ENCODE measurements at places on chromosomes 6 and 20.
A peak's percentile ranks its signal among the peaks of the same experiment; 100 is the strongest.

GRCh38 chr6:8113131-8113654 lies 10.8 kb upstream of the EEF1E1 start:
- DNase-seq = no peak

DNA sequence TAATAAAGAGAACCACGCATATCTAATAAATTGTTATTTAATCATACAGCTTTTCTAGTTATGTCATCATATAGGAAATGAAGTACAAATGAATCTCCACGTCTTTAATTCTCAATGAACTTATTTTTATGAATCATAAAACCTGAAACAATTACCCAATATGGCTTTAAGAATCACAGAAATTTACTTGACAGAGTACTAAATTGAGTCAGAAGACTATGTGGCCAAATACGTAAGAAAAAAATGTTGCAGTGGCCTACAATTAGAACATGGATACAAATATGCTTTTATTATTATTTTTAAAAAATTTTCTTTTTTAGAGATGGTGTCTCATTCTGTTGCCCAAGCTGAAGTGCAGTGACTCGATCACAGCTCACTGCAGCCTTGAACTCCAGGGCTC lies 584.7 kb upstream of the SLC35B3 start:
- no peak for DNase-seq

DNA sequence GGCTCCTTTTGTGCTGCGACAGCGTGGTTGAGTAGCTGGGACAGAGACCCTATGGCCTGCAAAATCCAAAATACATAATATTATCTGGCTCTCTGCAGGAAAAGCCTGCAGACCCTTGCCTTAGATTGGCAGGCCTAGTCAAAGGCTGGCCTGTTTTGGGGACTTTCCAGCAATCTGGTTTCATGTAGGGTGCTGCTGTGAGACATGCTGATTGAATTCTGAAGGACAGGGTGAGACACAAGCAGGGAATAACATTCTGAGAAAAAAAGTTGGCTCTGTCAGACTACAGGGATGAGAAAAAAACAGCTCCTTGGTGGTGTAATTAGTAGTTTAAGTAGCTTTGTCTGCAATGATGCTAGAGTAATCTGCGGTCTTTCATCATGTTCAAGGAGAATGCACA lies 402.7 kb upstream of the AGPAT4 start:
- no peak for DNase-seq

DNA sequence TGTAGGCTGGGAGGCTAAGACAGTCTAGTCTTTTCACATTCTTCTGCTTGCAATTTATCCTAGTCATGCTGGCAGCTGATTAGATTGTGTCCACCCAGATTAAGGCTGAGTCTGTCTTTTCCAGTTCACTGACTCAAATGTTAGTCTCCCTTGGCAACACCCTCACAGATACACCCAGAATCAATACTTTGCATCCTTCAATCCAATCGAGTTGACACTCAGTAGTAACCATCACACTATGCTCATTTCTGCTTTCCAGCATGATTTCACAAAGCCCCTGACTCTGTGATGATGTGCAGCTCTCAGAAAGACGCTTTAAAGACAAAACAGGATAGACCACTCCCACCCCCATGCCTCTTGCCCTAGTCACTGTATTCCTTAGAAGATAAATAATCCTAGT lies 693.0 kb downstream of the HTR1B start:
- peak; percentile 88 for DNase-seq

DNA sequence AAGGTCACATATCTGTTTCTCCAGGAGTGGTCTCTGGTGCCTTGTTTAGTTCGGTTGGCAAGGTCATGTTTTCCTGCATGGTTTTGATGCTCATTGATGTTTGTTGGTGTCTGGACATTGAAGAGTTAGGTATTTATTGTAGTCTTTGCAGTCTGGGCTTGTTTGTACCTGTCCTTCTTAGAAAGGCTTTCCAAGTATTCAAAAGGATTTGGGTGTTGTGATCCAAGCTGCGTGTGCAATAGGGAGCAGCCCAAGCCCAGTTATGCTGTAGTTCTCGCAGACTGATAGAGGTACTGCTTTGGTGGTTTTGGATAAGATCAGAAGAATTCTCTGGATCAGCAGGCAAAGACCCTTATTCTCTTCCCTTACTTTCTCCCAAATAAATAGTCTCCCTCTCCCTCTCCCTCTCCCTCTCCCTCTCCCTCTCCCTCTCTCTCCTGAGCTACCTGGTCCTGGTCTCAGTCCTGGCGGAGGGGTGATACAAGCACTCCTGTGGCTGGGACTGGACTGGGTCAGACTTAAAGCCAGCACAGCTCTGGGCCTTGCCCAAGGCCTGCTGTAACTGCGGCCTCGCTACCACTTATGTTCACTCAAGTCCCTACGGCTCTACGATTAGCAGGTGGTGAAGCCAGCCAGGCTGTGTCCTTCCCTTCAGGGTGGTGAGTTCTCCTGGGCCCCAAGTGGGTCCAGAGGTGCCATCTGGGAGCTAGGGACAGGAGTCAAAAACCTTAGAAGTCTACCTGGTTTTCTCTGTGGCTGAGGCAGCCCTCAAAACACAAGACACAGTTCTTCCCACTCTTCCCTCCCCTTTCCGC lies 27.3 kb upstream of the GRM4 start:
- DNase-seq = no peak

DNA sequence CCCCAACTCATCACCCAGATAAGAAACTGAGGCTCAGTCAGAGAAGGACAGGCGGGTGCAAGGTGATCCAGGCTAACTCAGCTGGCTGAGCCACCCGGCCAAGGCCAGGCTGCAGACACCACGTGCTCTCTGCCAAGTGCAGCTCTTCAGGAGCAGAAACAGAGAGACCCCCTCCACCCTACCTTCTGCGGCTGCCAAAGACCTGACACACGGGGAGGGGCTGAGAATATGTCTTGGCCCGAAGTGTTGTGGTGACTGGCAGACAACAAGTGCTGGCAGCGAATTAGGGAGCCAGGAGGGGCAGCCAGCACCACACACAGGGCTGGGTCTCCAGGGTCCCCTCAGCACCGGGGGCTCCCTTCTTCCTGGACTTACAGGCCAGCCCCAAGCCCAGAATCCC lies 22.5 kb downstream of the PREX1 start:
- DNase-seq = no peak

DNA sequence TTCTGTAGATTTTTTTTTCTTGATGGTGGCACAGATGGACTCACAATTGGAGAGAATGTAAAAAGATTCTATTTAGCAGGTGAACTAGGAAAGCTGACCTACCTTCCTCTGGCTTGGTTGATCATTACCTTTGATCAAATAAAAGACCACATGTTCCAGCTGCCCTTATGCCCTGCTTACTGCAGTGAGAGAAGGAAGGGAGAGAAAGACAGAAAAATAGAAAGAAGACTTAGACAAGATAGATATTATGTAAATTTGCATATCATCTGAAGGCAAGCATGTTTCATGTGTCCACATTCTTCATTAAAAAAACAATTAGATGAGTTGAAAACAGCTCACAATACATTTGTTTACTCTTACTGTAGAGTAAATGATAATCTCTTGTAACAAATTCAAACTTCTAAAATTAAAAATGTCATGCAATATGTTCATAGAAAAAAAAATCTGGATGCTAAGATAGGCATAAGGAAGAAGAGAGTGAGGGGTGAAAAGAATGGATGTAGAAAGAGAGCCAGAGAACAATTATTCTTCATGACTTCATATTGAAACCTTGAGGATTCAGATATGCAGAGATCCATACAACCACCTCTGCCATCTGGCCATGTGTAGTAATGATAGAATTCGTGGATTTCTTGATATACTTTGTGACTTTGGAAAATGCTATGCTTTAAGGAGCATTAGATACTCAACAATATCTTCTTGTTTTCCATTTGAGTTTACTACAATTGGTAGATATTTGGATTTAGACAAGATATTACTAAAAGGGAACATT lies 71.7 kb downstream of the RFX6 start:
- DNase-seq = no peak

- DNase-seq = no peak
Measured at GRCh38 chr20:3296261-3297078, 57.5 kb upstream of the SLC4A11 start.

GRCh38 chr6:157798851-157799250 lies 24.2 kb upstream of the SNX9 start:
- DNase-seq = no peak

GRCh38 chr6:45421709-45422502 lies 44.2 kb upstream of the SUPT3H start:
- DNase-seq = peak; percentile 52

GRCh38 chr20:57104651-57105204 lies 161.7 kb downstream of the BMP7 start:
- DNase-seq = no peak

DNA sequence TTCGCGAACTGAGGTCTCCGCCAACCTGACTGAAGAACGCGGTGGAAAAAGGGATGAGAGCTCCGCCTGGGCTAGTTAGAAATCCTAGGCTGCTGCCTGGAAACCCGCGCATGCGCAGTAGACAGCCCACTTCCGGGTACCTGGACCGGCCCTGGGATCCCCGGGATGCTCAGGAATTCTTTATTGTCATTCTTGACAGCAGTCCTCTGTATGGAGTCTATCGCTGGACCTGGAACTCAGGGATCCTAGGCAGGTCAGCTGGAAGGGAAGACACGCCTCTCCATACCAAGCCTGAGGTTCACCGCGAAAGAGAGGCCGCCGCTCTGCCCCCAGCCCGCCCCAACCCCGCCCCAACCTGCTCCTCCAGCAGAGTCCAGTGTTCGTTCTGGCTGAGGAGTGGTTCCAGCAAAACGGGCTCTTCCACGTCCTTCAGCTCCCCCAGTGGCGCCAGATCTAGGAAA lies 1379.2 kb upstream of the DEFB115 start:
- DNase-seq = no peak

DNA sequence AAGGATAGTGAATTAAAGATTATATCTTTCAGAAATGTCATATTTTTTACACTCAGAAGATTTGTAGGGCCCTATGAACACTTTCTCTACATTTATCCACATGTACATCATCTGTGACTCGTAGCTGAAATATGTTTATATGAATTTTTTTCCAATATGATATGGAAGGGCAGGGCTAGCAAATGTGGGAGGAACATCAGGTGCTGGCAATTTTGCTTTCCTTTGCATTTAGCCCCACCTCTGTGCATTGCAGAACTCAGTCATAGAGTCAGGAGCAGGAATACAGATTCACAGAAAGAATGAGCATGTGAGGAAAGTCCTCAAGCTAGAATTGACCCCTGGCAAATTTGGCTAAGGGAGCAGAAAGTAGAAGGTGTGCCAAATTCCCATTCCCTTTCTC lies 129.9 kb downstream of the CRYBG1 start:
- no peak for DNase-seq

DNA sequence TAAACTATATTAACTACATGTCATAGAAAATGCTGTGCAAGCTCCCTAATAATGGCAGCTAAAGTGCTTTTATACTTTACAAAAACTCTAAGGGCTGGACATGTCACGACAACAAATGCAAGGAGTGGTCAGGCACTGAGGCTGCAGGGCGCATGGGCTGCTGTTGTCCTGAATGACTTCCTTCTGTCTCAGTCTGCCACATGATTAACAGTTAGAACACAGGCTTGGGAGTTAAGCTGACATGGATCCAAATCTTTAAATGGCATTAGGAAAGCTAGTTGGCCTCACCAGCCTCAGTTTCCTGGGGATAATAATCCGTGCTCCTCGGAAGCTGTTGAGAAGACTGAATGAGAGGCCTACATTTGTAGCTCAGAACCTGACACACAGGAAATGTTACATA lies 57.4 kb downstream of the PREP start:
- DNase-seq = no peak

DNA sequence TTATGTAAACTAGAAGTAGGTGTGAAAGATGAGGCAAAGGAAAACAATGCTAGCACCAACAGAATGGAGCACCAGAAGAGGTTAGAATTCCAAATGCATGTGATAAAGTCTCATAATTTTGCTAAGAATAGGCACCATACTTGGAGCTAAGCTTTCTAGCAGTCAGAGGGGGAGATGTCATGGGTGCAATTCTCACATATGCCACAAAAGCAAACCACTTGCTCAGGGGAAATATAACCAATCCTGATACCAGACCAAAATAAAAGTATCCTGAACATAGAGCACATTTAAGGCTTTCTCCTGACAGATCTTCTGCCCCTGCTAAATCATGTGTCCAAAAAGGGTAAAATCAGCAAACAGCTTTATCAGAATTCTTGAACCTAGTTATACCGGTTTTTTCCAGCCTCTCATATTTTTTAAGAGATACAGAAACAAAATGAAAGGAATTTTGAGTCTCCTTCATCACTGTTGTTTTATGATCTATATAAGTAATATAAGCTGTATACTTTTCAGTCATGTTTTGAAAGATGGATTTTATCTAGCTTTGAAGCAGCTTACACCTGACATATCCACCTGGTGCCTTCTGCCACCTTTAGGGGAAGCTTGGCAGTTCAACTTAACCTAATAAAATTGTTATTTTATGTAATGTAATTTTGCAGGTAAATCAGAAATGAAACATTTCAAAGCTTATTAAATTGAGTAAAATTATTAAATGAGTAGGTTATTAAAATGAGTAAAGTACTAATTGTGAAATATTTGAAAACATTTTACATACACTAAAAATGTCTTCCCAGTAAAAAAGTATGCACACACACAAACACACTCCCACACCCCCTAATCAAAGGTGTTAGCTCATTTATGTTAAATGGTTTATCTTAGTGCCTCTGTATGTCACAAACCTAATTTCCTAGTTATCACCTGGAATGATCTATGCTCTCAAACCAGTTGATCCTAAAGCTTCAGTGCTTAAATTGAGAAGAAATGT lies 2.8 kb downstream of the SPO11 start:
- no peak for DNase-seq

DNA sequence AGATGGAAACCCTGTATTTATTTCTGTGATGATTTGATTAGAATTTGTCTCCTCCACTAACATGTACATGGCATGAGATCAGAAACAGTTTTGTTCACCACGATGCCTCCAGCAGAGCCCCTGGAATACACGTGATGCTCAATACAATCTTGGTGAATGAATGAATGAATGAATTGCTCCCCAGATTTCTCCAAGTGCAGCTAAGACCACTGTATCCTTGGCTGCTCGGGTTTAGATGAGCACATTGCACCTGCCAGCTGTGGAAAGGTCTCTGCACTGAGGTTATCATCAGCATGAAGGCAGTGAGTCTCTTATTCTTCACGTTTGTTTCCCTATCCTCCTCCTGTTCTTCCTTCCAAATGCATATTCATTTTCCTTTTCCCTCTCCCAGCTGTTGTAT lies 17.9 kb downstream of the CASS4 start:
- no peak for DNase-seq

DNA sequence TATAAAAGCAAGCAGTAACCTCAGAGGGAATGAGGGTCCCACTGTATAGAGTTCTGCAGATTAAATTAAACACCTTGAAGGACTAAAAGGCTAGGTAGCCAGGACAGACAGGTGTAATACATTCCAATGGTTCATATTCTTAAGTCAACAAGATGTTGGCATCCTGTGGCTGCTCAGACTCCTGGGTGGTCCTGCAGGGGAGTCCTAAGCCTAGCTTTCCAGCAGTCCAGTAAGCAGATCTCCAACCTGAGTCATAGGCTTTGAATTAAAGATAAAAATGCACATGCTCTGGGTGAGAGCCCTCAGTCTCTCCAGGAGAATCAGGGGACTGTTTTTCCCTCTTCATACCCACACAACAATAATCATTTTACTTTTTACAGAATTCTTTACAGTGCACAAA lies 307.3 kb upstream of the SUPT3H start:
- no peak for DNase-seq

- no peak for DNase-seq
Measured at GRCh38 chr6:74248966-74249365, 553.0 kb downstream of the CD109 start.

GRCh38 chr6:68777956-68778355 lies 142.9 kb downstream of the ADGRB3 start:
- peak; percentile 69 for DNase-seq

GRCh38 chr6:136343700-136344099 lies 54.1 kb upstream of the BCLAF1 start:
- DNase-seq = no peak

- DNase-seq = peak; percentile 9
Measured at GRCh38 chr6:95364016-95364604, 213.2 kb upstream of the MANEA start.

Data from umbilical cord (tissue), 2 donors.